CD4-positive, alpha-beta T cell treated with Interleukin-15 for 4 hours (primary cell): ENCODE measurements at places on chromosomes 4 and X.

- DNase-seq: no peak
These were observed 155.6 kb downstream of the CBR4 start for GRCh38 chr4:168854350-168854921.

DNA sequence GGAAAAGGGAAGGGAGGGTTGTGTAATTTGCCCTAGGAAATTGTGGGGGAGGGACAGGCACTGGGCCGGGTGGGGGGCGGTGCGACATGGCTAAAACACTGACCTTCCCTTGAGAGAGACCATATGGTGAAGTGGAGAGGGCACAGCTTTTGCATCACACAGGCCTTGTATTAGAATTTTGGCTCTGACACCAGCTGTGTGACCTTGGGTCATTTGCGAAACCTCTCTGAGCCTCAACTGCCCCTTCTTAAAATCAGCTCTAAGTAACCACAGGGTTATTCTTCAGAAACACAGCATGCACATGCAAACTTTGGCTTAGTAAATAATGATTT is 25.8 kb downstream of the PDGFRA start:
- no peak for DNase-seq

DNA sequence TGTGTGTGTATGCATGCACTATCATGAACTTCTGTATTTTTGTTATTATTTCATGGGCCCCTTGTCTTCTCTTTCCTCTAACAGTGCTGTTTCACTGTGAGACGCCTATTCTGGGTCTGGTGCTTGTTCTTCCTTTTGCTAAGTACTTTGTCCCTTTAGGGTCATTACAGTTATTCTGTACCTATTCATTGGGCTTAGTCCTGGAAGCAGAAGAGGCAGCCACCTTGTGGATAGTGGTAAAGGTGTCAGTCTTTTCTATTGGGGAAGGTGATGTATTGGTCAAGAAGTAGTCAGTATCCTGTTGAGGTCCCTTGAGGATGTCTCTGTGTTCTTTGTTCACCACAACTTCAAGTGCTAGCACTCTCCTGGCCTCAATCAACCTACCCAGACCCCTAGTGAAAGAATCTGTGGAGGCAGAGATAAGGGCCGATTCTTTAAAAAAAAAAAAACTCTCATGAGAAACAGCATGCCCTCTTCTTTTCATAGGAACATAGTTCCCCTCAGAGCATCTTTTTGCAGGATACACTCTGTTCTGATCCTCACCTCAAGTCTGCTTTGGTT is 593.8 kb downstream of the SPRY1 start:
- no peak for DNase-seq

DNA sequence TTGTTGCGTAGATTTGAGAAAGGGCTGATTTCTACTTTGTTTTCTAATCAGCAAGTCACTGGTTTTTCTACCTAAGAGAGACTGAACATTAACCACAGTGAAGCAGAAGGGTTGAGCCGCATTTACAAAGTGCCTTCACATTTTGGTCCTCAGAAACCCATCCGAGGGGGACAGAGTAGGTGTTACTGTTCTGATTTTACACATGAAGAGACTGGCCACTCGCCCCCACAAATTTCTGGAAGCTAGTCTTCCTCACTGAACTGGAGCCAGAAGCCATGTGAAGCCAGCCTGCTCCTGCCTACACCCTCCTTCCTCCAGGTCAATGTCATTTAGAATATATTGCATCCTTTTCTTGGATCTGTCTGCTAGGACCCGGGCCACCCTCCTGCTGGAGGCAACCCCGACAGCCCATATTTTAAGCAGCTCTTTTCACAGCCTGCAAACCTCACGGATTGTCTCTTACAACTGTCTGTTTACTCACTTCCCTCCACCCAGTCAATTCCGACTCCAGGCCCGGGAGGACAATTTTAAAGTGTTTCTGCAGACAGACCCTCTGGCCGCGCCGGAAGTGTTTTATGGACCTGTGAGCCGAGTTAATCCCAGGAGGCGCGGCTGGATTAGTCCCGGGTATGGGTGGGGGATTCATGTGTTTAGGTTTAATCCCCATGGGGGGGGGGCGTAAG is 73.2 kb upstream of the BCOR start:
- DNase-seq: no peak

GRCh38 chr4:101348995-101349800 is 1.9 kb upstream of the PPP3CA start:
- no peak for DNase-seq

DNA sequence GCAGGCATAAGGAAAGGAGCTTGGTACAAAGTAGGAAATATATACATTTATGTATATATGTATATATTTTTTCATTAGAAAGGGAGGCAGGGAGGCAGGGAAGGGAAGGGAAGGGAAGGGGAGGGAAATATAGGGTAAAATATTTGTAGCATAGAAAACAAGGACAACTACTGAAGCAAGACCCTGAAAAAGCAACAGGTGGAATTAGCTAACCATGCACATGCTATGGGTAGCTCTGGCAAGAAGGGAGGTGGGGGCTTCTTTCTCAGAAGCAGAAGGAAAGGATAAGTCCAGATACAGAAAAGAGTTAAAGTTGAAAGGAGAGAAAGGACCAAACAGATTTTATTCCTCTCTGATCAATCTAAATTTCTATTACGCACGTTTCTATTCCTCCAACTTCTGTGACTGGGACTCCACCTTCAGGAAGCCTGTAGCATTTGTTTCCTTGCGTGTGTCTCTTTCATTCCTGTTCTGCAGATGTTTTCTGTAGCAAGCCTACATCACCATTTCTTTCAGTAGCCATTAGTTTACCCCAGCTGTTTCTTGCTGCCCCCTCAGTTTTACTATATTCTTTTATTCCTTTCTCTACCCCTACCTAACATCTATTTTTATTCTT is 82.9 kb downstream of the OR13H1 start:
- no peak for DNase-seq

DNA sequence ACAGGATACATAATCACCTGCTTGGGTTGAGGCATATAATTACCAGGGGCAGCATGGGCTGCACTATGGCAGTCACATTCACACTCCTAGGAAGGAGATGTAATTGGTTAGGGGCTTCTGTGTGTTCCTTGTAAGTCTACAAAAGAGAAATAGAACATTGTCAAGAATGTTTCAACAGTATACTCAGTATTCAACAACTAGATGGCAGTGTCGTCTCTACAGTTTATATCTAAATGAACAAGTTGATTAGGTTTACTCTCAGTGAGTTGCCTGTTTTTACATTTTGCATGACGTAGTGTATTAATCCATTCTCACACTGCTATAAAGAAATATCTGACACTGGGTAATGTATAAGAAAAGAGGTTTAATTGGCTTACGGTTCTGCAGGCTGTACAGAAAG is 50.5 kb upstream of the RAB33B start:
- DNase-seq: no peak

DNA sequence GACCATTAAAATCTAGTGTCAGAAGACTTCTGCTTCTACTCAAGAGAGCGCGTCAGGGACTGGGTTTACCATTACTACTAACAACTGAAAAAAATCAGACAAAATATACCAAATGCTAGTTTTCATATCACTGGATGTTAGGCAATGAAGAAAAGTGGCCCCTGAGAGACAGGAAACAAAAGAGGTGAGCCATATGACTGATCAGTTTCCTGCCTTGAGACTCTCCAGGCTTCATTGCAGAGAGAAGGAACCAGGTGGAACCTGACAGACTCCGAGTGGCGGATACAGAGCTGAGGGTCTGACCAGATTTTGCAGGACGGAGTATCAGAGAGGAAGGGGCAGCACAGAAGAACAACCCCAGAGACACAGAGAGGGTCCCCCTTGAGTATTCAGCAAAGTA is 86.3 kb downstream of the C4orf51 start:
- no peak for DNase-seq

- no peak for DNase-seq
These were observed 1144.1 kb upstream of the IGFBP7 start for GRCh38 chr4:58254291-58254690.

- DNase-seq: no peak
These were observed 31.0 kb downstream of the RAB40A start for GRCh38 chrX:103488332-103488731.

- no peak for DNase-seq
These were observed 94.4 kb downstream of the BLTP1 start for GRCh38 chr4:122246551-122246950.

GRCh38 chr4:164287173-164287572 is 466.8 kb upstream of the SMIM31 start:
- DNase-seq: no peak

- DNase-seq: no peak
These were observed 47.1 kb downstream of the FAM193A start for GRCh38 chr4:2583517-2583916.

- DNase-seq: no peak
These were observed 23.4 kb downstream of the USP9X start for GRCh38 chrX:41108463-41109205.

- no peak for DNase-seq
These were observed 58.1 kb upstream of the INTU start for GRCh38 chr4:127574643-127575042.

DNA sequence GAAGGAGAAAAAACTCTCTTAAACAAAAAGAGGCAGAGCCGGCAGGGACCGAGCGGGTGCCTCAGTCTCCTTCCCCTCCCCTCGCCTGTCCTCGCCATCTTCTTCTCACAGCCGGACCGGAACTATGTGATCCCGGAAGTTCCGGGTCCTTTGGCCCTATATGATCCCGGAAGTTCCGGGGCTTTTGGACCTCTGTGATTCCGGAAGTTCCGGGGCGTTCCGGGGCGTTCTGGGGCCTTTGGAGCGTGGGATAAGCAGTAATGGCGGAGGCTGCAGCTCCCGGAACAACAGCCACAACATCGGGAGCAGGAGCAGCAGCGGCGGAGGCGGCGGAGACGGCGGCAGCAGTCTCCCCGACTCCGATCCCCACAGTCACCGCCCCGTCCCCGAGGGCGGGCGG is 98.9 kb upstream of the MED14 start:
- no peak for DNase-seq

- DNase-seq: no peak
These were observed 18.7 kb downstream of the FAM184B start for GRCh38 chr4:17762726-17763125.

DNA sequence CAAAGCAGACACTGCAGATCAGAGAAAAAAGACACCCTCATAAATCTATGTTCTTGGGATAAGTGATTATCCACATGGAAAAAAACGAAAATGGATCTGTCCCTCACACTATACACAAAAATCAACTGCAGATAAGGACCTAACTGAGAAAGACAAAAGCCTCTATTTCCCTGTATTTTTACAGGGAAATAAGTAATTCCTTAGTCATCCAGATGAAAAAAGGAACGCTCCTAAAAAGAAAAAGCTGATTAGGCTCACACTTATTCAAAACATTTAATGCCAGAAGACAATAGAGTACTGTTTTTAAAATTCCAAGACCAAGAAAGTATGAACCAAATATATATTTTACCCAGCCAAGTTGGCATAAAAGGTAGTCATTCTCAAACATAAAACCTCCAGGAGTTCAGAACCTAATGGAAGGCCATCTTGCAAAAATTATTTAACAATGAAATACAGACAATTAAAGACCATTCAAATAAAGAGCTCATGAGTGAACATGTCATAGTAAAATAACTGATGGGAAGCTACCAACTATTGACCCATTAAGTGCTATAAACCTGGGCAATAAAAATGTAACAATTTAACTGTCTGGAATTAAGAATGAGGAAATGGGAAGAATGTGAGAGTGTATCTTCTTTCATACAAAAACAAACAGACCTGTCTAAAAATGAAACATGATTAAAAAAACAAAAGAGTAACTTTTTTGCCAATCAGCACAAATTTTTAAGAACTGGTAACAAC is 20.4 kb downstream of the PAPSS1 start:
- no peak for DNase-seq

- DNase-seq: no peak
These were observed 41.0 kb upstream of the PDLIM5 start for GRCh38 chr4:94410678-94411206.
